CD4-positive, alpha-beta T cell treated with Interleukin-4 for 4 hours (primary cell): ENCODE measurements at places on chromosomes 12 and 14.
A peak's percentile ranks its signal among the peaks of the same experiment; 100 is the strongest.

- no peak for DNase-seq
Measured at GRCh38 chr14:95431199-95432143, 85.0 kb downstream of the SYNE3 start.

DNA sequence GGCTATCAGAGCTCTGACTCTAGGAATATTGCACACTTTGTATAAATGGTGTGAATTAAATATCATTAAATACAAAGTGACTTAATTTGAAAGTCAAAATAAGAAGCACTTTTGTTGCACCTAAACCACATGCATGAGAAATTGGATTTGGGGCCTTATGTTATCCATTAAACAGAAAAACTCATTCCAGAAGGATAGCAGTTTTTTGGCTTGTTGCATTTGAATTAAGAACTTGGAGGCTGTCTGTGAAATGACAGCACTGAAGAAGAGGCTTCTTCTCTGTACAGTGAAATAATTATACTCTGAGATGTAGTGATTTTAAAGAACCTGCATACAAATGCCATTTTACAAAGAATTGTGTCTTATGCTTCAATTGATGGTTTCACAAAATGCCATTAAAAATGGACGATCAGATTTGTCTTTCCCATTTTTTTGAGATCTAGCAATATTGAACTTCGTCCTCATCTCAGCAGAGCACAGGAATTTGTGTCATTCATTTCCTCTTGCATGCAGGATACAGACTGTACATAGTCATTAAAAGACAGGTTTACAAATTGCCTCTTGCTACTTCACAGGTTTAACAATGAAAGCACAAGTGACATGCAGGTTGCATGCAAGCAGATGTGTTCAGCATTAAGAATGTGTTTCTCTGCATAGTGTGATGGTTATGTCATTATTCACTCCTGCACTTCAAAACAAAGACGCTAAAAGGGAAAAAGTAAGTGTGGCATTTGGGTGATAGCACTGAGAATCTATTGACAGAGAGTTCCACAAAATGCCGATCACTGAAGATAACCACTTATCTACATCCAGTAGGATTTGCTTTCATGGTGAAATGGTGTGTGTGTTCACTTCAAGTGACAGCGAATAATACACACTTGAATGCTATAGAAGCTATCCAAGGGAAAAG is 35.9 kb upstream of the PYGL start:
- no peak for DNase-seq

DNA sequence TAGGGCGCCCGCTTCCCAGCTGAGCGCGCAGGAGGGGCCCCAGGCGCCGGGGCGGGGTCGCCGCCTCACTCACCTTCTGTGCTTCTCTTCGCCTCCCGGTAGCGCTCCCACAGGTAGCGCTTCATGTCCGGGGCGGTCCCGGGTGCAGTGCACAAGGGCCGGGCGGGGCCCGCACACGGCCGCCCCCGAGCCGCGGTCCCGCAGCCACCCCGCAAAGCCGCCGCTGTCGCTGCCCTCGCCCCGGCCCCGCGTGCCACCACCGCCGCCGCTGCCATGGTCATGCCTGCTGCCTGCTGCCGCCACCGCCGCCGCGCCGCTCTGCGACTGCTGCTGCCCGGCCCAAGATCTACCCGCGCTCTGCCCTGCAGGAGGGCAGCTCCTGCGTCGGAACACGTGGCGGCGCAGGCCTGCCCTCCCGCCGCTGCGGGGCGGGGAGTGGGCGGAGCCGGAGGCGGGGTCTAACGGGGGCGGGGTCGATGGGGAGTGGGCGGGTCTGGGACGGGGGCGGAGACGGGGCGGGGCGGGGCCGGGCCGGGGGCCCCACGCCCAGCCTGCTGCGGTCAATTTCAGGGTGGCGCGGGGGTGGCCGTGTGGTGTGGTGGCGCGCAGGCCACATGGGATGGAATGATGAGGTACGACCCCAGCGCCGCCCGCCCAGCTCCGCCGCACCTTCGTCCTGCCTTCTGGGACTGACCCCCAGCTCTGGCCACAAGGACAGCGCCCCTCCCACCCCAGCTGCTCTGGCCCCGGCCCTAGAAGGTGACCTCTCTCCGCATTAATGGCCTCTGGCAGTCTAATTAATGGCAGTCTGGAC is at the start of gene NT5DC3:
NT5DC3 (minus strand) TSS at position 359 of the 814 bp plus-strand sequence; CDS start at position 281, 78 bp downstream.
- DNase-seq = peak; percentile 77

- no peak for DNase-seq
Measured at GRCh38 chr14:22848351-22849164, 12.2 kb downstream of the MMP14 start.

DNA sequence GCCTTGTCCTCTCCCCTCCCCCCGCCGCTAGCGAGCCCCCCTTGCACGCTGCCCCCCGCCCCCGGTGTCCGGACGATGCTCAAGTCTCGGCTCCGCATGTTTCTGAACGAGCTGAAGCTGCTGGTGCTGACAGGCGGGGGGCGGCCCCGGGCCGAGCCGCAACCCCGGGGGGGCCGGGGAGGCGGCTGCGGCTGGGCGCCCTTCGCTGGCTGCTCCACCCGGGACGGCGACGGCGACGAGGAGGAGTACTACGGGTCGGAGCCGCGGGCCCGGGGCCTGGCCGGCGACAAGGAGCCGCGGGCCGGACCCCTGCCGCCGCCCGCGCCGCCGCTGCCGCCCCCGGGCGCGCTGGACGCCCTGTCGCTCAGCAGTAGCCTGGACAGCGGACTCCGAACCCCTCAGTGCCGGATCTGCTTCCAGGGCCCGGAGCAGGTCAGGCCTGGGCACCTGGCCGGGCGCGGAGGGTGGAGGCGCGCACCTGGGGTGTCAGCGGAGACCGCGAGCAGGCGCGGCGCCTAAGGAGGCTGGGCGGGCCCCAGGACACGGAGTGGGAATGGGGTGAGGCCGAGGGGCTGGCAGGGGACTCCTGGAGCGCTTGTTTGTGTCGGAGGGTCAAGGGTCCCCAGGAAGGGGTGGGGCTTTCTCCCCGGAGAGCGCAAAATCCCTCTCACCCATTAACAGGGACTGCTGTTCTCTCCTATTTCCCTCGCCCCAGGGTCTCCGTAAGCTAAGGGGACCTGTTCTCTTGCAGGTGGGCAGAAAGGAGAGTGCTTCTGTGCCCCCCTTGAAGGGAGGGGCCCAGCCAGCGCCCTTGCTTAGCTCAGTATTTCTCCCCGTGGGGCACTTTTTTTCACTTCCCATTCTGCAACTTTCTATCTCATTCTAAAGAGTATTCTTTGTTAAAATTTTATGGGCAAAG is 810 bp downstream of the MARCHF9 start:
- peak; percentile 16 for DNase-seq

DNA sequence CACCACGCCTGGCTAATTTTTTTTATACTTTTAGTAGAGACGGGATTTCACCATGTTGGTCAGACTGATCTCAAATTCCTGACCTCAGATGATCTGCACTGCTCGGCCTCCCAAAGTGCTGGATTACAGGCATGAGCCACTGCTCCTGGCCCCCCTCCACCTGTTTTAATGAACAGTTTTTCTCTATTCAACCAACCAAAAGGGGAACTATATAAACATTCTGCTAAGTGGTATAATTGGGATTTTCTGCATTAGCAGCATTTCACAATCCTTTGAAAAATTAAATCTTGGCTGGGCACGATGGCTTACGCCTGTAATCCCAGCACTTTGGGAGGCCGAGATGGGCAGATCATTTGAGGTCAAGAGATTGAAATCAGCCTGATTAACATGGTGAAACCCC is 44.8 kb downstream of the KNTC1 start:
- DNase-seq = no peak

GRCh38 chr14:67589204-67589770 is 10.8 kb downstream of the PIGH start:
- DNase-seq = no peak

GRCh38 chr14:22887990-22888378 is 5.0 kb downstream of the REM2 start:
- no peak for DNase-seq

GRCh38 chr14:46230540-46230939 is 421.0 kb downstream of the RPL10L start:
- no peak for DNase-seq

DNA sequence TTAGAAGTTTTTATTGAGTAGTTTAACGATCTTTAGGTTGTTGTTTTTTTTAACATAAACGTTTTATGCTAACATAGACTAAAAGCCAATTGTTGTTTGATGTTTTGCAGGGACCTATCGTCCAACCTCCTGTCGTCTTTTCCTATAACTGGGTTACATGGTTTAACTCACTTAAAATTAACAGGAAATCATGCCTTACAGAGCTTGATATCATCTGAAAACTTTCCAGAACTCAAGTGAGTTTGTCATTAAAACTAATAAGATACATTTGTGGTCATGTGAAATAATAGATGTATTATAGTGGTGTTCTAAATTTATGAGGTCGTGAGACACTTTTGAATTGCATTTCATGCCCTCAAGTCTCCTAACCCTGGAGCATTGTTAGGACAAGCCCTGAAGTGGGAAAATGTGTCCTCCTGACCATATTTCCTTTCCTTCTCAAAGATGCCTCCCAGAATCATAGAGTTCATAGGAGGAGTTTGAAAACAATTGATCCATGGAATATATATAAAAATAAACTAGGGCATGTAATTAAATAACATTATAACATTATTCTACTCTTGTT is 84.9 kb downstream of the ZFC3H1 start:
- no peak for DNase-seq

GRCh38 chr14:37599507-37600368 is 4.3 kb downstream of the TTC6 start:
- DNase-seq = no peak

- DNase-seq = no peak
Measured at GRCh38 chr14:54894995-54895394, 7.6 kb downstream of the GCH1 start.

DNA sequence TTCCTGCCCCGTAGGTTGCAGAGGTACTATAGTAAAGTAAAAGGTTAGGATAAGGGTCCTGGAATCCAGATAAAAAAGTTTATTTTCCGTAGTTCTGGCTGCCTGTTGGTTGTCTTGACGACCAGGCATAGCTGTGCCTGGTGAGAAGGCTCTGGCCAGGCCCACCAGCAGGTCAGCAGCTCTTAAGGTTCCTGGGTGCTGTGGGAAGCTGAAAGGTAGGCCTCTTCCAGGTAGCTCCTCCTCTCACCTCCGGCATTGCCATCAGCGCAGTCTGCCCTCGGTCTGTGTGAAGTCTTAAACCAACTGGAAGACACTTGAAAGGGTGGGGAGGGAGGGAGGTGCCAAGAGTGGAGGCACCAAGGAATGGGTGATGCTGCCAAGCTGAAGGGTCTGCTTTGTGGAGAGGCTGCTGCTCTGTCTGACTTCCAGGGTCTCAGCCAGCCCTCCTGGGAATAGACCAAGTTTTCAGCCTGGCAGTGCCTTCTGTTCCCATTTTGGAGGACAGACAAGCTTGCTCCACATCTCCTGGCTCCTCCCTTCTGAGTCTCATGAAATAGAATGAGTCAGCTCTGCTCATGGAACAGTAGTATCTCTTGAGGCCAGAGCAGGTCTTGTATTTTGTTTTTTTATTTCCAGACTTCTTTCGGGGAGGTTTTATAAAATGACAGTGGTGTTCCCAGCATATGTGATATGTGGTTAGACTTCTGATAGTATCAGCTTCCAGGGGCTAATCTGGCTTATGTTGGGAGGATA is 5.2 kb upstream of the ACADS start:
- DNase-seq = no peak

DNA sequence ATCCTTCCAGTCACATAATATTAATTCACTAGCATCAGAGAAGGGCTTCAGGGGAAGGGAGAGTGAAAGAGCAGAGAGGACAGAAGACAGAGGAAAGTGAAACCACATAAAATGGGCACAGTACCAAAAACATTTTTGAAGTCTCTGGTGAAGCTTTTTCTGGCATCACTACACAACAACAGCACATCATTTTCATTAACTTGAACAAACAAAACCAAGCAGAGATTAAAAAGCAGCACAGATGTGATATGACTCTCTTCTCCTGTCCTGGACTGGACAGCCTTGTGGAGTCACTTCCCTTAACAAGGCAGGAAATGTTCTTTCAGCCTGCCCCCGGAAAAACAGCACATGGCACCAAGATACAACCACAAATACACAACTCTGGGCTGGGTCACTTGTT is 112.0 kb downstream of the TSPAN8 start:
- no peak for DNase-seq

DNA sequence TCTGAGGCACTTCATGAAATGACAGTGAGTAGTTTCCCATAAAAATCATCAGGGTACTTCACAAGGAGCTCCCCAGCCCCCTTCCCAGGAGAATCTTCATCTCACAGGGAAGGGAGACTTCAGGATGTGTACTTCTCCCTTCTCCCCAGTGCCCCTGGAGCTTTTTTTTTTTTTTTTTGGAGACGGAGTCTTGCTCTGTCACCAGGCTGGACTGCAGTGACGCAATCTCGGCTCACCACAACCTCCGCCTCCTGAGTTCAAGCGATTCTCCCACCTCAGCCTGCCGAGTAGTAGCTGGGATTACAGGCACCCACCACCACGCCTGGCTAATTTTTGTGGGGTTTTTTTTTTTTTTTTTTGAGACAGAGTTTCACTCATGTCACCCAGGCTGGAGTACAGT is 10.4 kb downstream of the ITPK1 start:
- DNase-seq = no peak

DNA sequence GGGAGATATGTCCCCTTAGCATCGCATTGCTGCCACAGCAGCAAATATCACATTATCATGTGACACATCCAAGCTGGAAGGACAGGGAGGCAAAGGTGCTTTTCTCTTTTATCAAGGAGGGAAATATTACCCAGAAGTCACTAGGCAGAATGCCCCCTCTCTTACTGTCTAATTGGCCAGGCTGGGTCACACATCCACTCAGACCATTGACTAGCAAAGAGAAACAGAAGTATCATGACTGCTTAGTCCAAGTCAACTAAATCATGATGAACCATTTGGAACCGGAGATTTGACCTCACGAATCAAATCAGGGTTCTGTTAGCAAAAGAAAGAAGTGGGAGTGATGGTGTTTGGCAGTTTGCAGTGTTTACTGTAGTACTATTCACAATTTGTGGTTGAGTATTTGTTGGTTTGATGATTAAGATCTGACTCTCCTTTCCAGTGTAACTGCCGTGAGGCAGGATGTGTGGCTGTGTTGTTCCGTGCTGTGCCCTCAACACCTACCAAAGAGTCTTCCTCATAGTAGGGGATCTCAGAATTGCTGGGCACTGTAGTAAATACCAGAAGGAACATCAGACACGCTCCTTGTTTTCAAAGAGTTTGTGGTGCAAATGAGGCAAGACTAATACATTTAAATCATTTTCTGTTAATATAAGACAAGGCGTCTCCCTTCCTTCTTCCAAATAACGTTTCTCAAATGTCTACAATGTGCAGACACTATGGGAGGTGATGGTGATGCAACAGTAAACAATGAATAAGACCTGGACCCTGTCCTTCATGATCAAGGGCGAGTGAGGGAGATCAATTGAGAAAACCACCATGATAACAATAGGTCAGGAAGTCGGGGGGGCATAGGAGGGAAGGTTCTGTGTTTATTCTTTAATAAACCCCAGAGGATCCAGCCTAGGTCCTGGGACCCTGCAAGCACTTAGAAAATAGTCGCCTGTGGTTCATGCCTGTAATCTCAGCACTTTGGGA is 194.4 kb upstream of the CRY1 start:
- DNase-seq = peak; percentile 31

GRCh38 chr12:110937104-110937641 is 16.8 kb upstream of the MYL2 start:
- DNase-seq = peak; percentile 23

GRCh38 chr12:51687177-51687576 is 96.1 kb downstream of the SCN8A start:
- DNase-seq = no peak
